Stimulated activated CD8-positive, alpha-beta memory T cell treated with anti-CD3 and anti-CD28 coated beads, Interleukin-4, amount 100 ng/mL, for 1 hour (primary cell): ENCODE measurements at places on chromosomes 2 and 18.

GRCh38 chr2:239073270-239073669, 225.4 kb downstream of the TWIST2 start:
- DNase-seq: no peak

GRCh38 chr2:225466891-225467604, 67.5 kb downstream of the NYAP2 start:
- no peak for DNase-seq

DNA sequence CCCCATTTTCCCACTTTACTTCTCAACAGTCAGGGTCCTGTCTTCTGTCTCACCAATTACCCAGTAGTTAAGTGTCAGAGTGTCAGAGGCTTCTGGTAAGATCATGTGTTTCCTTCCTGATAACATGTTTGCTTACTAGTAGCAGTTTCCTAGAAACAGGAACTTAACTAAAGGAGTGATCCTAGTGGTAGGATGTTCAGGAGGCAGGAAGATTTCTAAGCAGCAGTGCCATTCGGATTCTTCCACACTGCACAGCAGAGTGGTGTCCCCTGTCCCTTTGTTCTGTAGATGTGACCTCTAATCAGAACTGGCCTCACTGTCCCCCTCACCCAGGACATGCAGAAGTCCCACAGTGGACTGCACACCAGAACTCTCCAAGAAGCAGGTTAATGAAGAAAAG, 221.8 kb upstream of the OSR1 start:
- DNase-seq: no peak

- no peak for DNase-seq
These were observed 262.9 kb upstream of the KLHL29 start for GRCh38 chr2:23121968-23122648.

DNA sequence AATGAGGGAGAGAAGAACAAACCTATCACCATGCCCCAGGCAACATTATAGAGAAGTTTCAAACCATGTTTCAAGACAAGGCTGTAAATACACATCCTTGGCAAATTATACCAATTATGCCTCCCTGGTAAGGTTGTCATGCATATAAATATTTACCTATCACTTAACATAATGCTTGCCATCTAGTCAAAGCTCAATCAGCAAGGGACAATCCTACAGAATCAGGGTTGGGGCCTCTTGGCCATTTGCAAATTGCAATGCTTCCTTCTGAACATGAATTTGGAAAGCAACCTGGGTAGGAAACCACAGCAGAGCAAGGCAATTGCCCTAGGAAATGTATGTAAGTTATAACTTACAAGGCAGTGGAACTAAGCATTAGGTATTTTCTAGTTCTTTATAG, 907.2 kb upstream of the CDH2 start:
- no peak for DNase-seq

DNA sequence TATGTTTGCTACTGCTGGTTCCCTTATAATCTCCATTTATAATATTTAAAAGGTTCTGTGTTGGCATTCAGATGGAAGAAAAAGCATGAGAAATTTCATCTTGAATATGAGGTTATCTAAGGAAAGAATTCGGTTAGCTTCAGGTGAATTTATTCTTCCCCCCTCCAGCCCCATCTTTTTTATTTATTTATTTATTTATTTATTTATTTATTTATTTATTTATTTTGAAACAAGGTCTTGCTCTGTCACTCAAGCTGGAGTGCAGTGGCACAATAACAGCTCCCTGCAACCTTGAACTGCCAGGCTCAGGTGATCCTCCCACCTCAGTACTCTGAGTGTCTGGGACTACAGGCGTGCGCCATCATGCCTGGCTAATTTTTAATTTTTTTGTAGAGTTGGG, 95.5 kb upstream of the VWC2L start:
- no peak for DNase-seq

- no peak for DNase-seq
These were observed 107.2 kb upstream of the L3MBTL4 start for GRCh38 chr18:6521803-6522418.

- no peak for DNase-seq
These were observed 272.9 kb upstream of the REV1 start for GRCh38 chr2:99762714-99763113.

GRCh38 chr2:64329848-64330247, 124.1 kb upstream of the LGALSL start:
- no peak for DNase-seq

GRCh38 chr2:46487667-46488335, 8.4 kb downstream of the TMEM247 start:
- DNase-seq: no peak

- DNase-seq: no peak
These were observed 138.1 kb downstream of the SEPTIN10 start for GRCh38 chr2:109475531-109476210.

GRCh38 chr2:191257934-191258333, 12.7 kb downstream of the MYO1B start:
- DNase-seq: no peak

GRCh38 chr18:24584813-24585212, 124.4 kb downstream of the HRH4 start:
- DNase-seq: no peak

DNA sequence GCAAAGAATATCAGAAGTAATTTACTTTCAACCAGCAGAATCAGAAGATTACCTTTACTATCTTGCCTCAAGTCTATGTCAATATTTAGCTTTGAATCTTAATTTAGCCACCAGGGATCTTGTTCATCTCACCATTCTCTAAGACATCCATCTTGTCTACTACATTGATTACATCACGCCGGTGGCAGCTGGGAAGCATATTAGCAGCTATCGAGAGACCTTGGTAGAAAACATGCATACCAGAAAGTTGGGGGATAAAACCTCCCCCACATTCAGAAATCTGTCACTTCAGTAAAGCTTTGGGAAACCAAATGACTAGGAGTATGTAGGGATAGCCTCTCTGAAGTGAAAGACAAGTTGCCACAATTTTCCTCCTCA, 703.8 kb upstream of the FSHR start:
- no peak for DNase-seq

DNA sequence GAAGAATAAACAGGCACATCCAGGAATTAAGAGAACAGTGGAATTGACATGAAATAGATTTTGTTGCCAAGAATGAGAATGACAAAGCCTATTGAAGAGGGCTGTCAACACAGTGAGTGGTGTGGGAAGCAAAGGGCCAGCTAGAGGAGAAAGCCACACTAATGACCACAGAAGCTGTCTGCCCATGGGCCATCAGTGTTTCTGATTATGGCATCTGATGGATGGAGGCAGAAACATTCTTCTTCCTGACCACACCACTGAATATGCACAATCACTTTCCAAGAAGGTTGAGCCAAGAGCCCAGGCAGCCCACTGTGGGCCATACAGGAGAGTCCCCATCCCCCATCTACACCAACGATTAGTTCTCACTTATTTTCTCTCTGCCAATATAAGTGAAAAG, 146.0 kb upstream of the SH3BP4 start:
- no peak for DNase-seq

- no peak for DNase-seq
These were observed 118.3 kb upstream of the NDUFV2 start for GRCh38 chr18:8984131-8984721.

- DNase-seq: no peak
These were observed 72.0 kb downstream of the SPRED2 start for GRCh38 chr2:65360441-65360840.

DNA sequence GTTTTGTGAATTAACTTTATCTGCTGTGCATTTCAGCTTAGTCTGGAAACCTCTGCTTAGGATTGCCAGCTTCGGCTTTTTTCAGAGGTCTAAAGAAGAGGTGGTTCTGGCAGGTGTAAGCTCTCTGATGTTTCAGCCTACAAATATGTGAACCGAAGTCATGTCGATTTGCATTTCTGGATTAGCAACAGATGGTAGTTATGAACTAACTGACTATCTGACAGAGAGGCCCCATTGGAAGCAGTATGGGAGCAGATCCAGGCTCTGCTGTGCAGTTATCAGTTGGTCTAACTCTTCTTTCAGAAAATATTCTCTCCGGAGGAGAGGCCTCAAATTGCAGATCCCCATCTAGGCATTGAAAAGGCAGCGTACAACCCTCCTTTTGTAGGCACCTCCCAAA, 32.7 kb upstream of the SPRED2 start:
- no peak for DNase-seq

- no peak for DNase-seq
These were observed 15.7 kb downstream of the CCL20 start for GRCh38 chr2:227829337-227829736.

GRCh38 chr2:73268830-73269685, 15.2 kb downstream of the FBXO41 start:
- DNase-seq: peak; percentile 46

DNA sequence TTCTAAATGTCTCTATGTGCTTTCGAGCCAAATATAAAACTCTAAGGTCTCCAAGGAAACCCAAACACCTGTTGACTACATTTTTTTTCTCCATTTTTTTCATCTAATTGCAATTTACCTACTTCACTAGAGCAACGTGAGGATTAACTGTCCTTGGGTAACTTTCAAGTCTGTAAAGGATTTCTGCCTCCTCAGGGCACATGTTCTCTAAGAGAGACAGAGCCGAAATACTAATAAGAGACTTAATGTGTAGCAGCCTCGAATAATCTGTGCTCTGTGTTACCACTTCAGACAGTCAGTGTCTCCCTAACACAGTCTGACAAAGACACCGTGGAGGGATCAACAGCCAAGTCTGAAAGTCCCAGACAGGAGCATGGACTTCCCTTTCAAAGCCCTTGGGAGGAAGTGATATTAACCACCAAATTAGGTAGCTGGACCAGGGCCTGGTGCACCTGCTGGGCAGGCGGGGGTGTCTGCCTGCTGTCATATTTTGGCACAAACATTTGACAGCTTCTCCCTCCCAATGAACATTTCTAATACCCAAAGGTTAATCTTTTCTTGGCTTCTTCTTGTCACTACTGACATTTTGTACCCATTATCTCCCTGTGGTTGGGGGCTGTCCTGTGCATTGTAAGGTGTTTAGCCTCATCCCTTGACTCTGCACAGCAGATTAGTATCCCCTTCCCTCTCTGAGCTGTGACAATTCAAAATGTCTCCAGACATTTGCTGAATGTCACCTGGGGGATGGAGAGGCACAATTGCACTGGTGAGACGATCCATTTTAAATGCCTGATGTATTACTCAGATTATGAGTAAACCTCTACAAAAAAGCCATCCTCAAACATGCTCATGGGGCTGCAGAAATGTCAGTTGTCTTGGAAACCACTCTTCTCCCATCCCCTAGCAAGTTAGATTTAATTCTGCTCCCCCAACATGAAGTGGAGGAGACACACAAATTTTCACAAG, 45.7 kb upstream of the LYPD1 start:
- no peak for DNase-seq

DNA sequence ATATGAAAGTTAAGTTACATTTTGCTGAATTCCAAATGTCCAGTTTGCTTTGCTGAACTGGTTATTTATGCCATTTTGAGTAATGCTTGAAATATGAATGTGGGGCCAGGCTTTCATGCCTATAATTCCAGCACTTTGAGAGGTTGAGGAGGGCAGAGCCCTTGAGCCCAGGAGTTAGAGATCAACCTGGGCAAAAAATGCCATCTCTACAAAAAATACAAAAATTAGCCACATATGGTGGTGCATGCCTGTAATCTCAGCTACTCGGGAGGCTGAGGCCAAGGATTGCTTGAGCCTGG, 101.2 kb upstream of the ITGA6 start:
- no peak for DNase-seq

- no peak for DNase-seq
These were observed 493.2 kb downstream of the ZEB2 start for GRCh38 chr2:144026753-144027152.

- no peak for DNase-seq
These were observed 100.2 kb upstream of the SULT1C3 start for GRCh38 chr2:108139521-108139920.

GRCh38 chr18:58169472-58169871, 125.4 kb downstream of the NEDD4L start:
- no peak for DNase-seq

DNA sequence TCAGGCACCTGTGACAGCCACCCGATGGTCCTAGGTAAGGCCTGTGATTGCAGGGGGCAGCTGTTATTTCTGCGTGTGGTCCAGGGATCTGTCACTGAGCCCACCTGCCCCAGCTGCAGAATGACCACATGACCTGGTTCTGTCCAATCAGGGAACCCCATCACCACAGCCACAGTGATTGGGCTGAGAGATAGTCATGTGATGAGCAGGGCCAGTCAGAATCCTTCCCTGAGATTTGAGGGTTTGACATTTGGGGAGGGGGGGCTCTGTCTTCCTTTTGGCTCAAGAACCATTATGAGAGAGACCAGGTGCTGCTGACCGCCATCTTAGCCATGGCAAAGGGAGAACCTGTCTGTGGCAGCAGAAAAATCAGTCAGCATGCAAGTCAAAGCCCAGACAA, 147.2 kb downstream of the SMAD7 start:
- DNase-seq: no peak

GRCh38 chr18:59087391-59087790, 52.3 kb upstream of the SEC11C start:
- no peak for DNase-seq

DNA sequence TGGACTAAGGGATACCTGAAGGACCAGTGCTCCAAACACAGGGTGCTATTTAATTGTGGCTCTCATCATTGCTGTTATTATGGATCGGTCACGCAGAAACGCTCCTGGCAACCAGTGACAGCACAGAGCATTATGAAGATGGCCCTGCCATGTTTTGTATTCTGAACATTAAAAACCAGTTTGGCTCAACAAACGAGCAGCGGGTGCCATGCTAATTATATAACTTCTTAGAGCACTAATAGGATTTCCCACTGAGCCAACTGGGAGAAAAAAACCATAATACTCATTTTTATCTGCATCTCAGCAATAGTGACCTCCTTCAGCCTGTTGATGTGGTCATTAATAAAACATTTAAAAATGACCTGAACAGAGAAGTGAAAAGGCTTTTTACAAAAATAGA, 212.8 kb downstream of the STK39 start:
- DNase-seq: no peak

DNA sequence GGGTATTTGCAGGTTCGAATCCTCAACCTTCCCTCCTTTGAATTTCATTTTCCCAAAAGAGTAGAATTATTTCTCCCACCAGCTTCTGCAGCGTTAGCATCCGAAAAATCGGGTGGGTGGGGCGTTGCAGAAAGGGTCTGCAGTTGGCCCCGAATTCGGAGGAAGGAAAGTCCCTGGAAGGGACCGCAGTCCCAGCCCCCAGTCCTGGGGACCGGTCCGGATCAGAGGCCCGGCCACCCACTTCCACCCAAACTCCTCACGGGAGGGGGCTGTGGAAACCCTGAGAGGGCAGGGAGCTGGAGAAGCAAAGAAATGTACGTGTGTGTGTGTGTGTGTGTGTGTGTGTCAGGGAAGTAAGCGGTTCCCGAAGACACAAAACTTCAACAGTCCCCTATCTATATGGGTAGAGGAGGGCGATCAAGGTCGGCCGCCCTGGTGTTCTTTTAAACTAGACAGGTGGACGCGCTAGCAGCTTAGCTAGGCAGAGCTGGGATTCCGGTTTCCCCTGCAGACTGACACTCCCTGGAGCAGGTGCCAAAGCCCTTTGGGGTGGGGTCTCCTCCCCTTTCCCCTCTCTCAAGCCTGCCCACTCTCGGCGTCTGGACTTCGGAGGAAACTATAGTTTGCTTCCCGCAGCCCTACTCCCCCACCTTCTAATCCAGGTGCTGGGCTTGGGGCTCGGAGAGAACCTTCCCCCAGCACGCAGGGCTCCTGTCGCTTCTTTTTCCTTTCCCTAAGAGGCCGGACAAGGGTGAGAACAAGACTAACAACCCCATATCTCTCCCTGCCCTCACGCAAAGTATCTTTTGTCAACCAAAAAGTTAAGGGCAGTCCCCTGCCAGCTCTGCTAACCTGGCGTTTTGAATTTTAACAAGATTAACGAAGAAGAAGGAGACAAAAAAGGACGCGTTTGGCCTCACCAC, 4.8 kb upstream of the ONECUT2 start:
- no peak for DNase-seq
